Tibial nerve (tissue), 4 donors: ENCODE measurements at places on chromosomes 3 and 15.

DNA sequence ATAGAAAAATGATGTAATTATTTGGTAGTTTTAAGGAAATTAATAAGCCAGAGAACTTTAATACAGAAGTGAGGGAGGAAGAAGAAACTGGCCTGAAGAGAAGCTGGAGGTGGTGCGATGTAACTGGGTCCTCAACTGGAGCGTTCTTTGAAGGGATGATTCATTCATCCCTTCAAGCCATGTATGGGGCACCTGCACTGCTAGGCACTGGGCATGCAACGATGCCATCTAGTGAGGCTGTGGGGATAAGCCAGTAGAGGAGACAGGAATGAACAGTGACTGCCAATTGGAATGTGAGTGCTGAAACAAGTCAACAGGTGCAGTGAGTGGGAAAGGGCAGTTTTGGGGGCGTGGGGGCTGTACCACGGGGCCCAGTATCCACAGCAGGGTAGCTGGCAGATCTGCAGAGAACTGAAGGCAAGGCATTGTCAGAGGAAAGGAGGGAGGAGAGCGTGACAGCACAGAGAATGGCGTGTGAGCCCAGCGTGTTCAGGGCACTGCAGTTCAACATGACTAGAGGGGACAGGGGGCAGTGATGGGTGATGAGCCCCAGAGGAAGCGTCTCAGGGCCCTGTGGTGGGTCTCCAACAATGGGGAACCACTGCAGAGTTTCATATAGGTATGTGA is 3.8 kb upstream of the KIF23 start:
- H3K4me3 ChIP-seq: no peak overlapping the region
- H3K27me3 ChIP-seq: no peaks in the 10 kb centered on the region
- H3K4me1 ChIP-seq: peaks cover 4% of the 10 kb centered on the region
- no peak for DNase-seq
- no peak overlapping the region for H3K27ac ChIP-seq

- no peaks in the 10 kb centered on the region for H3K36me3 ChIP-seq
- no peak for DNase-seq
- no peaks in the 10 kb centered on the region for H3K27me3 ChIP-seq
- H3K4me3 ChIP-seq: no peak overlapping the region
Measured at GRCh38 chr3:173857154-173857553, 459.6 kb downstream of the NLGN1 start.

- H3K36me3 ChIP-seq: no peaks in the 10 kb centered on the region
- no peak for DNase-seq
- H3K27ac ChIP-seq: peak overlapping the region; percentile 18
- H3K27me3 ChIP-seq: no peaks in the 10 kb centered on the region
- no peak overlapping the region for H3K4me3 ChIP-seq
Measured at GRCh38 chr3:15094187-15094875, 4.6 kb downstream of the RBSN start.

DNA sequence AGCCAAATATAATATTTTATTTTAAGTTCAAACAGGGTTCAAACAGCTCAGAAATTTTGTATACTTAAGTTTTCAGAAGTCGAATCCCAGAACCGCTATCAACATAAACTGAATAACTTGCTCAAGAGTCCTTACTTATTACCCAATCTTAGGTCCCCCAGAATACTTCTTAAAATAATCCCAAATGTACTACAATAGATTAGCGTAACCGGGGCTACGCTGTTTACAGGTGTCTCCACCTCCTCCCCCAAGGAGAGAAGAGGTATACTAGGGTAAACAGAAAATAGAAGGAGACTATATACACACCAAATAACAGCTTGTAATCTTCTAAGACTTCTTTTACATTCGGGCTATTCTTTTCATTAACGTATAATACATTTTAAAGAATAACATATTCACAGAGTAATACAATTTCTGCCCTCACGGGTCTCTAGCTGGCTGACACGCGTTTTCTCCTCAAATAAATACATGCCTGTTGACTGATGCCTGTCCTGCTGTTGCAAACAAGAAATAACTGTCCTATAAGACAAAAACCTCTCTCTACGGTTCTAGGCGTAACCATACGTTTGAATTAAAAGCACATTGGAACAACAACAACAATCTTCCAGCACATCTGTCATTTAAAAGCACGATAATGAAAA is 1.3 kb downstream of the DENND4A start:
- H3K36me3 ChIP-seq: no peaks in the 10 kb centered on the region
- no peaks in the 10 kb centered on the region for H3K27me3 ChIP-seq
- peak overlapping the region; percentile 97 for H3K27ac ChIP-seq
- H3K4me1 ChIP-seq: peaks cover 9% of the 10 kb centered on the region
- no peak for DNase-seq

DNA sequence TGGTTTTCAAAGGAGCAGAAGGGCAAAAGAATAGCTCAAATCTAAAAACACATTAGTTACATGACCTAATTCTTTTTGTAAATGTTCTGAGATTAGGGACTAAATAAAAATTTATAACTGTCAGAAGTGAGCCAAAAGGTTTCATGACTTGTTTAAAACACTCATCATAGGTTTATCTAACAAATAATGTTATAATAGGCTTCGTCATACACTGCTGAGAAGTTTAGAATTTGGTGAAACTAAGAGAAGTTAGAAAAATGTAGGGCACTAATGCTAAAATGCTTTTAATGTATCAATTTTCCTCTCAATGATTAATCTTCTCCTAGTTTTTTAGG is 468.8 kb upstream of the CDIN1 start:
- H3K27ac ChIP-seq: no peak overlapping the region
- no peaks in the 10 kb centered on the region for H3K27me3 ChIP-seq
- no peak overlapping the region for H3K4me3 ChIP-seq
- H3K36me3 ChIP-seq: no peaks in the 10 kb centered on the region
- H3K4me1 ChIP-seq: no peaks in the 10 kb centered on the region
- no peak for DNase-seq

- no peaks in the 10 kb centered on the region for H3K36me3 ChIP-seq
- H3K4me3 ChIP-seq: no peak overlapping the region
Measured at GRCh38 chr3:2851835-2852234, 258.3 kb downstream of the IL5RA start.

DNA sequence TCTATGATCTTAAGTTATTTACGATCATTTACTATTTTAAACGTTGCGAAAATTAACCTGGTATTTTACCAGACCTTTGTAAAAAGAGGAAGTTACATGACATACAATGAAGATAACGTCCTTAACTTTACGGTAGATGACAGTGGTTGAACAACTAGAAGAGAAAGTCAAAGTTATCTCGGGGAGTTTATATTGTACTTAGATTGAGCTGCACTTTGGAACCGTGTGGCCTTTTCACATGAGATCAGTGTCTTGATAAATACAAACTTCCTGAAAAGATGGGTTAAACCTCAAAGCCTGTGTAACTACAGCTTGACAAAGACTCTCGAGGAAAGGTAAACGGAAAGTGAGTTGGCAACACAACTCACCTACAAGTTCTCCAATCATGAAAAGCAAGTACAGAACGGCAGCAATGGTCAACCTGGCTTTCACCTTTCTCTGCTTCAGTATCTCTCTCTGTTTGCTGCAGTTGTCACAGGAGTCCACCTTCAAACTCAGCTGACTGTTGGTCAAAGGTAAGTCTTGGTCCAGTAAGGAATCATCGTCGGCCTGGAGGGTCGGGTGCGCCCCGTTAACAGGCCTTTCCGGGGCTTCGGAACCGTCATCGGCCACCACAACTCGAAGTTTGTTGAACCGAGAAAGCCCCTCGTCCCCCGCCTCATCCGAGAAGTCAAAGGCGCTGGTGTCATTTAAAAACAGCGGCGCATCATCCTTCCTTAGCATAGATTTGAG is 793 bp downstream of the SLC30A4 start:
- H3K27ac ChIP-seq: peak overlapping the region; percentile 96
- no peaks in the 10 kb centered on the region for H3K36me3 ChIP-seq
- H3K4me1 ChIP-seq: peaks cover 12% of the 10 kb centered on the region
- peak overlapping the region; percentile 96 for H3K4me3 ChIP-seq
